Activated T-cell treated with anti-CD3 and anti-CD28 coated beads, Interleukin-2, amount 50 U/mL, for 24 hours (primary cell): ENCODE measurements at places on chromosomes 1 and 21.
A peak's percentile ranks its signal among the peaks of the same experiment; 100 is the strongest.

GRCh38 chr1:119968068-119968492 lies 71.8 kb upstream of the ADAM30 start:
- no peak overlapping the region for H3K4me3 ChIP-seq
- H3K36me3 ChIP-seq = peaks cover 76% of the 10 kb centered on the region
- H3K27ac ChIP-seq = peak overlapping the region; percentile 15
- H3K4me1 ChIP-seq = peaks cover 6% of the 10 kb centered on the region
- DNase-seq = peak; percentile 85
- no peaks in the 10 kb centered on the region for H3K27me3 ChIP-seq

DNA sequence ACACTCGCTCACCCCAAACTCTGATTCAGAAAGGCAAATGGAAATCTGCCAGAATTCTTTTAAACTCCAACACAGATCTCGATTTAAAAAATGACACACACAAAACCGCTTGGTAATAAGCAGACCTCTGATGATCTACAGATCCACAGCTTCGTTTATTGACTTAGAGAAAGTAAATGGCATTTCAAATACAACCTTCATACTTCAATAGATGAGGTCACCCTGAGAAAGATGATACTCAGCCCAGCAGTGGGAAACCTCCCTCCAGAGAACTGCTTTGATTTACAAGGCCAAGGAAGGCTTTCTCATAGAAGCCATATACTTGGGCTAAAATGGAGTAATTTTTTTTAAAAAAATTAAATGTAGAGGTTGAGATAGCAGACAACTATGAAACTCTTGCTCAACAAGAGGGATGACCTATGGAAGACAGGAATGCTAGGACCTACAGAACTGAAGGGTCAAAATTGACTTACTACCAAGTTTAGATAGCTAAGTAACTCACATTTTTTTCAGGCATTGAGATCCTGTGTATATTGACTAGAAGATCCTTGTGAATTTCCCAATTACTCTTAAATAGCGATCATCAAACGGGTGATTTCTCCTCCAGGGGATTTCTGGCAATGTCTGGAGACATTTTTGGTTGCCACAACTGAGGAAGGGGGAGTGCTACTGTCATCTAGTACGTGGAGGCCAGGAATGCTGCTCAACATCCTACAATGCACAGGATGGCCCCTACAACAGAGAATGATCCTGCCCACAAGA lies 143.9 kb downstream of the CLIC6 start:
- H3K36me3 ChIP-seq = peaks cover 100% of the 10 kb centered on the region
- no peak for DNase-seq
- peak overlapping the region; percentile 56 for H3K27ac ChIP-seq
- no peaks in the 10 kb centered on the region for H3K27me3 ChIP-seq

DNA sequence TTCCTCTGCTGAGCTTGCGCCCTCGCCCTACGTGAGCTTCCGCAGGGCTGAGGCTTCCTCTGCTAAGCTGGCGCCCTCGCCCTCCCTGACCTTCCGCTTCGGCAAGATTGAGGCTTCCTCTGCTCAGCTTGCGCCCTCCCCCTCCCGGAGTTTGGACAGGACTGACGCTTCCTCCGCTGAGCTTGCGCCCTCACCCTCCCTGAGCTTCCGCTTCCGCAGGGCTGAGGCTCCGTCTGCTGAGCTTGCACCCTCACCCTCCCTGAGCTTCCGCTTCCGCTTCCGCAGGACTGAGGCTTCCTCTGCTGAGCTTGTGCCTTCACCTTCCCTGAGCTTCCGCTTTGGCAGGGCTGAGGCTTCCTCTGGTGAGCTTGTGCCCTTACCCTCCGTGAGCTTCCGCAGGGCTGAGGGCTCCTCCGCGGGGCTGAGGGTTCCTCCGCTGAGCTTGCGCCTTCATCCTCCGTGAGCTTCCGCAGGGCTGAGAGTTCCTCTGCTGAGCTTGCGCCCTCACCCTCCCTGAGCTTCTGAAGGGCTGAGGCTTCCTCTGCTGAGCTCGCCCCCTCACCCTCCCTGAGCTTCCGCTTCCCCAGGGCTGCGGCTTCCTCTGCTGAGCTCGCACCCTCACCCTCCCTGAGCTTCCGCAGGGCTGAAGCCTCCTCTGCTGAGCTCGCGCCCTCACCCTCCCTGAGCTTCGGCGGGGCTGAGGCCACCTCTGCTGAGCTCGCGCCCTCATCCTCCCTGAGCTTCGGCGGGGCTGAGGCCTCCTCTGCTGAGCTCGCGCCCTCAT lies 753.6 kb upstream of the TPTE start:
- DNase-seq = no peak
- no peaks in the 10 kb centered on the region for H3K27me3 ChIP-seq
- H3K4me1 ChIP-seq = no peaks in the 10 kb centered on the region
- no peaks in the 10 kb centered on the region for H3K36me3 ChIP-seq

DNA sequence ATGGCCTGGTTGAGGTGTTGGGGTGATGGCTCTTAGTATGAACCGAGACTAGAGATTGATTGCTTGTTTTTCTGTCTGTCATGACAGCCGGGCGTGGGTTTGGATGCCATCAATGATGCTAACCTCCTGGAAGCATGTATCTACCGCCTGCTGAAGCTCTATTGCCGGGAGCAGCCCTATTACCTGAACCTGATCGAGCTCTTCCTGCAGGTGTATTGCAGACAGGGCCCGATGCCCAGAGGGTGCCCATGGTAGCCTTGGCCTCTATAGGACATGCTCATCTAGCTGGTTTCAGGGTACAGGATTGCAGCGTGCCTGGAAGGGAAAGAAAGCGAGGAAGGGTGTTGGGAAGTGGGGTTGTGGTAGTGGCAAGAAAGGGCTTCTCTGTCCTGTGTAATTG lies 2.6 kb upstream of the RUSC1 start:
- no peak overlapping the region for H3K4me3 ChIP-seq
- peaks cover 36% of the 10 kb centered on the region for H3K4me1 ChIP-seq
- no peak overlapping the region for H3K27ac ChIP-seq

- H3K27ac ChIP-seq = no peak overlapping the region
- no peaks in the 10 kb centered on the region for H3K36me3 ChIP-seq
- H3K4me1 ChIP-seq = no peaks in the 10 kb centered on the region
- peaks cover 12% of the 10 kb centered on the region for H3K27me3 ChIP-seq
Measured at GRCh38 chr1:18575620-18576019, 55.0 kb upstream of the PAX7 start.

GRCh38 chr1:119285482-119285881 lies 83.1 kb upstream of the HAO2 start:
- H3K4me1 ChIP-seq = no peaks in the 10 kb centered on the region
- no peak overlapping the region for H3K4me3 ChIP-seq
- H3K27me3 ChIP-seq = peaks cover 15% of the 10 kb centered on the region

DNA sequence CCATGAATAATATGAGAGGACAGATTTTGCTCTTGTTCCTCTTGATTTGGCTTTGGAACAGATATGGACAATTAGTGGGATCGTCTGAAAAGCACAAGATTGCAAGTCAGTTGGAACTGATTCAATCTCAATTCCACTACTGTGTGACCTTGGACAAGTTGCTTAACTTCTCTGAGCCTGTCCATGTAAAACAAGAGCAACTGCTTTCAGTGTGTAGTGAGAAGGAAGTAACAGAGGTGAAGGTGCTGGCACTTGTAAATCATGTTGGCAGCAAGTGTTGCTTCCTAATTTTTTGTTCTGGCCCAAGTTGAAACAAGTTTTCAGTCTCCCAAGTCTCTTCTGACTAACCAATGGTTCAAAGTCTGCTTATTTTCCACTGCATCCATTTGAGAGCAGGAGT lies 15.3 kb downstream of the INKA2 start:
- H3K27ac ChIP-seq = no peak overlapping the region
- no peaks in the 10 kb centered on the region for H3K27me3 ChIP-seq
- no peak overlapping the region for H3K4me3 ChIP-seq
- DNase-seq = no peak
- H3K4me1 ChIP-seq = peaks cover 16% of the 10 kb centered on the region

DNA sequence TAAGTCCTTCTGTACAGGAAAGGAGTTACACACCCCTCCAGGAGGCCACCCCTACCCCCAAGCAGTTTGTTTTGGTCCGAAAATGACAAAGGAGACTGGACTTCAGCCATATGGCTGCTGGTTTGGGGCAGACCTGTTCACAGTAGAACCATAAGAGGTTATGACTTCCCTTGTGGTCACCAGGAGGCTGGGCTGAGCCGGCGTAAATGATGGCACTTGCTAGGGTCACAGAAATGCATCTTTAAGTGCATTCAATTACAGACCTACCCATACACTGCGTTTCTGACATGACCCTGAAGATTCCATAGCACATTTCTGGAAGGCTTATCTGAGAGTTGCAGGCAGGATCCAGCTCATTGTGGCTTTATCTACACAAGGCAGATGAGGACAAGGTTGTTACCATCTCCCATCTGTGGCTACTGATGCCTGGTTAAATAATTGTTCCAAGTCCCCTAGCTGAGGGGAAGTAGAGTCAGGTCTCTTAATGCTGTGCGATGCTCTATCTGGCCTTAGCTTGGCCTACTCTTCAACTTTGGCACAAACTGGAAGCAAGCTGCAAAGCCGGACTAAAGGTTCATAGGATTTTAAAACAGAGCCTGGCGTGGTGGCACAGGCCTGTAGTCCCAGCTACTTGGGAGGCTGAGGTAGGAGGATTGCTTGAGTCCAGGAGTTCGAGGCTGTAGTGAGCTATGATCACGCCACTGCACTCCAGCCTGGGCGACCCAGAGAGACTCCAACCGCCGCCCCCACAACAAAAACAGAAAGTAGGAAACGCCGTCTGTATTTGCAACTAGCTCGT lies 1.7 kb upstream of the TRIM67 start:
- no peaks in the 10 kb centered on the region for H3K36me3 ChIP-seq
- no peak overlapping the region for H3K4me3 ChIP-seq
- H3K27me3 ChIP-seq = peaks cover 76% of the 10 kb centered on the region
- H3K4me1 ChIP-seq = peaks cover 14% of the 10 kb centered on the region
- H3K27ac ChIP-seq = no peak overlapping the region
- DNase-seq = no peak
